ENCODE measurements at places on chromosomes 1 and 21.

DNA sequence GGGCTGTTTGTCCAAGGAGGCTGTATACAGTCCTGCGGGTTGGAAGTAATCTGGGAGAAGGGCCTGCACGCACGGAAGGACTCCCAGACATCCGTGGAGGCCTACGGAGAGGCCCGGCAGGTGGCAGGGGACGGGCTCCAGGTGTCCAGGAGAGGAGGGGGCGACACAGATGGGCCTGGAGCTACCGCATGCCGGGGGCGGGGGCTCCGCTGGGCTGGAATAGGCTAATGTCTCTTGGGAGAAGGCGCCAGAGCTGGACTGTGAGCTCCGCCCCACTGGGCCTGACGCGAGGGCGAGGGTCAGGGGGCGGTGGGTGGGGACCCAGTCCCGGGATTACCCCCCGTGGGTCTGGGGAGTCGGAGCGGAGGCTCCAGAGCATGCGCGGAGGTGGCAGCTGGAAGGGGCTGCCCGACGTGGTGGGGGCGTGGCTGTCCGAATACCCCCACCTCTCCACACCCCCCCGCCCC, 659 bp downstream of the AGO1 start:
- H3K4me3 ChIP-seq = peak overlapping the region; percentile 56
- DNase-seq = peak; percentile 62
- peaks cover 4% of the 10 kb centered on the region for H3K36me3 ChIP-seq
- peak overlapping the region; percentile 82 for H3K27ac ChIP-seq

- H3K4me3 ChIP-seq = peak overlapping the region; percentile 60
- H3K27me3 ChIP-seq = no peaks in the 10 kb centered on the region
- no peaks in the 10 kb centered on the region for H3K36me3 ChIP-seq
- peak overlapping the region; percentile 90 for H3K27ac ChIP-seq
- peaks cover 52% of the 10 kb centered on the region for H3K4me1 ChIP-seq
These were observed 9.8 kb upstream of the COL6A1 start for GRCh38 chr21:45971616-45972352.

GRCh38 chr1:171366085-171366484, 52.1 kb downstream of the FMO4 start:
- H3K27me3 ChIP-seq = no peaks in the 10 kb centered on the region
- H3K27ac ChIP-seq = no peak overlapping the region
- H3K36me3 ChIP-seq = no peaks in the 10 kb centered on the region

DNA sequence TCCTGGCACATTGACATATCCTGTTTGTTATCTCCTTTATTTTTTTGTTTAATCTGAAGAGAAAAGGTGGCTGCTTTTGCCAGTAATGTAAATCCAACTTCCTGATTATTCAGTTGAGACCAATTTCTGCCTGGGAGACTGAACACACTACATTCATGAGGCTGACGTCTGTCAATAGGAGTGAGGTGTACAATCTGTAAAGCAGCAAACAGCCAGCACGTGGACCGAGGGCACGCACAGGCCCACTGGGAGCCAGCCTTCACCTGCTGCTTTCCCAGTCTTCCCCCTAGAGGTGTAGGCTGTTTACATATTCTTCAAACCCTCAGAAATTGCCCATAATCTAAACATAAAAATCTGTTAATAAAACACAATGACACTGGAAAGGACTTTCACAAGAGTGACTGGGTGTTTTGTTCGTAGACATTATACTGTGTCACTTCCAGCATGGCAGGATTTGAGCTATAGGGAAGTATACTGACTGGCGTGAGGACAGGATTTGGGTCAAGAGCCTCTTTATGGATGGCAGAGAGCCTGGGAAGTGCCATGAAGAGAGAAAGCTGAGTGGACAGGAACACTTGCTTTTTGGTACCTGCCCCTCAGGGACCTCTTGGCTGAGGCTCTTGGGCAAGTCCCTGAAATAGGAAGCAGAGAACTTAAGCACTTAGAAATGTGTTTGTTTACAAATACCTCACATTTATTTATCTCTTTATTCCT, 552.9 kb upstream of the CAMK1G start:
- H3K4me1 ChIP-seq = no peaks in the 10 kb centered on the region
- no peaks in the 10 kb centered on the region for H3K27me3 ChIP-seq
- H3K4me3 ChIP-seq = no peak overlapping the region
- no peaks in the 10 kb centered on the region for H3K36me3 ChIP-seq
- DNase-seq = no peak

Data from heart left ventricle (tissue), 16 donors.